NCI-H1694 (cell line): ENCODE measurements at places on chromosomes 5 and 9.
A peak's percentile ranks its signal among the peaks of the same experiment; 100 is the strongest.

- no peak for DNase-seq
Observed at GRCh38 chr5:173839117-173839713, 48.9 kb upstream of the CPEB4 start.

- no peak for DNase-seq
Observed at GRCh38 chr5:115116001-115116400, 53.7 kb downstream of the TRIM36 start.

- DNase-seq, result no peak
Observed at GRCh38 chr5:73861313-73861988, 235.5 kb downstream of the ARHGEF28 start.

DNA sequence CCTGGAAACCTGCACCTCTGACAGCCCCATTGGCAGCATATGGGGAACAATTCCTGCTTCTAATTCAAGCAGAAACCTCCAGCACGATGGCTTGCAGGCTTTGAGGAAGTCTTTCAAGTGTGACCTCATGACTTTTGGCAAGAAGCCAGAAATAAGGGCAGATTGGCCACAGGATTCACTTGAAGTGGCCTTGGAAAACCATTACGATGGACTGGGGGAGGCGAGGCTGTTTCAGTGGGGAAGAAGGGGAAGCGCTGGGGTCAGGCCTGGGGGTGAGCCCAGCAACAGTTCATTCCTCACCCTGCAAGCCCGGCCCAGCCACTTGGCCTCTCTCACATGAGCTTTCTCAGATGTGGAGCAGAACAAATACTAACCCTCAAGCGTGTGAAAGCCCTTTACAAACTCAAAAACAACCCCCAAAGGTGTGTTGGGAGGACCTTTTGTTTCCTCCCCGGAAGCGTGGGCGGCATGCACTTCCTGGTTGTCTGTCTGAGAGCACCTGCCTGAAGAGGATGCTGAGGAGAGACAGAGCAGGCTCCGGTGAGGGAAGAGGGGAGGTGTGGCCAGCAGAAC, 26.9 kb upstream of the EEIG1 start:
- no peak for DNase-seq

DNA sequence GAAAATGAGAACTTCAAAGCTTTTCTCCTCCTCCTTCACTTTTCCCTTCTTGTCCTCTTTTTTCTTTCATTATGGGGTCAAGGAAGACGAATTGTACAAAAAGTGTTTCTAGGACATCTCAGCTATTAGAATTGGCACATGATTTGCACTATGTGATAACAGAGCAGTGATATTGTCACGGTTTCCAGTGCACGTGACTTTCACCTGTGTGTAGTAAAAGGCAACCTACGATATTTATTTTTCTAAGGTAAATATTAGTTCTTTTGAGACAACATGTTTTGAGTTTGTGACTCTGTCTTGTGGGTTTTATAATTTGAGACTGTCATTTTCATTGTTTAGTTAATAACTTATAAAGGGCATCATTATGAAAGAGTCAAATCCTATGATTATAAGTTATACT, 213.1 kb downstream of the PSAT1 start:
- no peak for DNase-seq

DNA sequence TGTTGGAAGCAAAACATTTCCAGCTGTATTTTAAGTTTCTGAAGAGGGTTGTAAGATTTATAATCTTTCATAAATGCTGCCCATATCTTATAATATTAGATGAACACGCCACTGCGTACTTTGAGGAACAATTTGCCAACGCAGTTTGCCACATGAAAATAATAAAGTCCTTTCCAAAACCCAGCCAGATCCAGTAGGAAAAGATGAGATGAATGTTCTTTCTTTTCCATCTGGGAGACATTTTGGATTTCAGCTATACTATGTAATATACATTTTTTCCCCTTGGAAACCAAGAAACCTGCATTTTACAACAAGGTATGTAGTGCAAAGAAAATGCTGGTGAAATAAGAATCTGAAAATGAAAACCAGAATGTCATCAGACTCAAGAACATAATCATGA, 125.4 kb downstream of the NFIB start:
- no peak for DNase-seq

DNA sequence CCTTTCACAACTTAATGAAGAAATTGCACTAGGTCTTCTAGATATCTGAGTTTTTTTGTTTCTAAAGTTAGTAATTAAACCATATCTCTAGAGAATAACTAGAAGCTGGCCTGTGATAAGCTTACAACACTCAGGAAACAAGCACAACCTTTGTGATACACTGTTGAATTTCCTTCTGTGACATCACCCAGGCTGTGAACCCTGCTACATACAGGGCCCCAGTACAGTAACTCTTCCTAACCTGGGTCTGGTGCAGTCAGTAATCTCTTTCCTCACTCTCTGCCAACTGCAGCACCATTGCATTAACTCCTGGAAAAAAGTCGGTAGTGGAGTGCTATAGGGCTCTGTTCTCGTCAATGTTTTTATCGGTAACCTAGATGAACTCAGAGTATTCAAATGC, 10.6 kb upstream of the IGFBPL1 start:
- no peak for DNase-seq

DNA sequence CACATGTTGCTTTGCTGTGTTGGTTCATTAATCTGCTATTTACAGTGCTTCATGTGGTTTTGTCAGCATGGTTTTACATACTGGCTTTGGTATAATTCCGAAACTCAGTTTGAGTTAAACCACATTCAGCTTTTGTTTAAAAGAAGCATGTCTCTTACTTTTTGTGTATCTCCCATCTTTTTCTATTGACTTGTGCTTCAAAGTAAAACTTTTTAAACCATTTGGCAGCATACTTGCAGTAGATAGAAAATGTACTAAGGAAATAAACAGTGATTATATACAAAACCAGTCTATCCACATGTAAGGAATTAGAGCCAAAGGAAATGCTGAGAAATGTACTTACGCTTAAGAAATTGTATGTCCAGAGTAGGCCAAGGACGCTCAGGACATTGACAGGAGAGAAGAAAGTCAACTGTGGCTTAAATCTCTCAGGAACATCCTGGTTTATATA, 286.9 kb downstream of the ARHGEF28 start:
- DNase-seq, result no peak

DNA sequence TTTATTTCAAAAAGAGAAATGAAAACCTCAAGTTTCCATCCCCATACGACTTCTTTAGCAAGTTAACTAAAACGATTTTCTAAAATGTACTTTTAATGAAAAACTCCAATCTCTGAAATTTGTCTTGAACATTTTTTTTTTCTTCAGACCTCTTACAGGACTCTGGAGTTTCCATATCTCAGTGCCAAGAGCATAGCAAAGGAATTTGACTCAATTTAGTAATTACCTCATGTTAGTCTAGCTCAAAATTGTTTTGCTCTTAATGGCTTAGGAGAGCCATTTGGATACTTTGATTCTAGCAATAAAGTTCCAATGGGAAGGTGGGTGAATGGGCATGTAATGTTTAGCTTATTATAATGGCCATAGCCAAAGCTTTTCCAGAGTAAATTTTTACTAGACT, 26.0 kb upstream of the SPATA31D4 start:
- no peak for DNase-seq

DNA sequence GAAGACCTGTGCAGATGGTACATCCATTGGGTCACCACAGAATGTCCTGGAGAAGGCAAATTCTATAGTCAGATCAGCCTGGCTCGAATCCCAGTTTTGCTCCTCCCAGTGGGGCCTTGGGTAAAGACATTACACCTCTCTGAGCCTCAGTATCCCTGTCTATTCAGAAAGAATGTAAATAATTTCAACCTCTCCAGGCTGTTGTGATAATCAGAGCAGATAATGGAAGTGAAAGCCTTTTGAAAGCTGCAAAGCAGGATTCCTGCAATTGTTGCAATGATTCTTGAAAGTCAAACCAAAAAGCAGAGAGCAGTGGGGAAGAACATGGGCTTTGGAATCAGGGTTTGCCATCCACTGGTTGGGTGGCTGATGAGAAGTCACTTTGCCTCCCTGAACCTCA, 63.2 kb downstream of the LHX2 start:
- DNase-seq, result no peak

DNA sequence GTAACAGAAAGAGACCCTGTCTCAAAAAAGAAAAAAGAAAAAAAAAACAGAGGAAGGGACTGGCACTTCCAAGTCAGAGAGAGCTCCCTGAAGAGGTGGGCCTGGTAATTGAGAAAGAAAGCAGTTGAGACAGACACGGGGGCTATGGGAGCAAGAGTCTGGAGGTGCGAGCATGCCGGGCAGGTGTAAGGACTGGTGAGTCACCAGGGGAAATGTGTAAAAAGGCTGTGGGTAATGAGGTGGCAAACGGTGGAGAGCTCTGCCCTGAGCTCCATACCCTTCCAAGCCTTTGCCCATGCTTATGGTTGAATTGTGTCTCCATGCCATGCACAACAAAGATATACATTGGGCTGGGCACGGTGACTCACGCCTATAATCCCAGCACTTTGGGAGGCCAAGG, 18.0 kb upstream of the JADE2 start:
- DNase-seq, result no peak

GRCh38 chr9:82456642-82457041, 468.1 kb downstream of the SPATA31D1 start:
- no peak for DNase-seq

DNA sequence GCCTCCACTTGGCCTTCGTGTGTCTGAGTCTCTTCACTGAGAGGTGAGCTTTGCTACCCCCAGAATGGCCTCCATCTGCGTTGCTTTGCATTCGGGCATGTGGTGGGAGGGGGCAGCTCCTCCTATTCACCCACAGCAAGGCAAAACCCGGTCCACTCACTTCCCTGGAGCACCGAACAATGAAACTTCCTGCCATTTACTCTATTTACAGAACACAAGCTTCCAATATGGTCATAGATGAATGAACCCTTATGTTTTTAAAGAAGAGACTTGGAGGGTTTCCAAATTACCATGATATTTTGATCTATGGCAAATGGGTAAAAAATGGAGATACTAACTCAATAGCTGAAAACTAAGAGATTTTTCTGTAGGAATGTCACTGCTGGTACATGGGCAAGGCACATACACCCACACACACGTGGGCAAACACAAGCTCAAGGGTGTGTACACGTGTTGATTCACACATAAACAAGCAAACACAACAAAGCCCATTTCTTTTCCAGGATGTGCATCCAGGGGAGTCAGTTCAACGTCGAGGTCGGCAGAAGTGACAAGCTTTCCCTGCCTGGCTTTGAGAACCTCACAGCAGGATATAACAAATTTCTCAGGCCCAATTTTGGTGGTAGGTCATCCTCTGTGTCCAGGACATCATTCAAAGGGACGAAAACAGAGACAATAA, 5.2 kb downstream of the GABRP start:
- peak; percentile 19 for DNase-seq

DNA sequence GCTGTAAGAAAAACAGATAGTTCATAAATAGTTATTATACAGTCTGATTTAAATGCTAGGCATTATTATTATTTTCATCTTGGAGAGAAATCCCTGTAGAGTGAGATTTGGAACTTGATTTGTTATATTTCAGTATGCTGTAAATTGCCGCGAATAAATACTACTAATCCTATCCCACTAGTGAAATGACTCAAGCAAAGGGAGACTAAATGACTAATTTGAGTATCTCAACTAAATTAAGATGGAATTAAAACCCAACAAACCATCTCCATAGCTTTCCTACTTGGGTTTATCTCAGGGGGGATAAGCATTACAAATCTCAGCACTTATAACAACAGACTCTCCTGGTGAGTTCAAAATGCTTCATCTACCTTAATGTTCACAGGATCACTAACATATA, 206.0 kb downstream of the MCTP1 start:
- DNase-seq, result no peak

- DNase-seq, result peak; percentile 40
Observed at GRCh38 chr9:36995927-36996705, 38.0 kb downstream of the PAX5 start.
